GM18507 (cell line): ENCODE measurements at places on chromosomes 6 and 20.
A peak's percentile ranks its signal among the peaks of the same experiment; 100 is the strongest.

GRCh38 chr20:53503517-53503919 is 90.1 kb downstream of the ZNF217 start:
- no peak for DNase-seq

DNA sequence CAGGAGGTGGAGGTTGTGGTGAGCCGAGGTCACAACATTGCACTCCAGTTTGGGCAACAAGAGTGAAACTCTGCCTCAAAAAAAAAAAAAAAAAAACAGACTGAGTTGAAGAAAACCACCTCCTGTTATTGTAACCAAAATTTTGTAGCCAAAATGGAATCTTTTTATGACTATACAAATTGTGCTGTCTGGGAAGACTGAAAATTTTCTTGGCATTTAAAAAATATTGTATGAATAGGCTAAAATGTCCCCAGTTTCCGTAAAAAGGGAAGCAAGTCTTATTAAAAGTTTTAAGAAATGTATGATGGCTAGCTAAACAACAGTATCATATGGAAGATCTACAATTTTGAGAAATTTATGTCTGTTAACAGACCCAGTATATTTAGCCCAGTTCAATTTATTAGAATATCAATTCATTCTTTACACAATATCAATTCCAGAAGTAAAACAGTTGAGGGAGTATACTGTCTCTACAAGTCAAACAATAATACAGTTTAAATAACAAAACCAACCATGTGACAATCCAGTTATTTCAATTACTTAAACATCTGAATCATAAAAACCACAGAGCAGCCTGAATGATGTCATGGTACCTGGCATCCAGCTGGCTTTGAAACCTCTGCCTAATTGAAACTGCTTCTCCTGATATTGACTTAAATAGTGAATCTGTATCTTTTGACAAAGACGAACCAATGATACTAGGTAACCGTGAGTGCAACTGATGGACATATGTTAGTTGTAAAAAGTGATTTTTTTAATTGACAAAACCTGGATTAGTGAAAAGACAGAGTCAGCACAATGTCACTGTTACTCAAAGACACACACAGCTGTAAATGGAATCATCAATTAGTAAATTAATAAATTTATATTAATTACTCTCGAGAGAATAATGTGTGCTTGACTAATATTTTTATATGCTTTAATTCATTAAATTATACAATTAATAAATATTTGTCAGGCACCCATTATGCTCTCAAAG is 166.6 kb upstream of the MARCKS start:
- DNase-seq = no peak

GRCh38 chr6:67748521-67748920 is 886.6 kb upstream of the ADGRB3 start:
- DNase-seq = no peak

DNA sequence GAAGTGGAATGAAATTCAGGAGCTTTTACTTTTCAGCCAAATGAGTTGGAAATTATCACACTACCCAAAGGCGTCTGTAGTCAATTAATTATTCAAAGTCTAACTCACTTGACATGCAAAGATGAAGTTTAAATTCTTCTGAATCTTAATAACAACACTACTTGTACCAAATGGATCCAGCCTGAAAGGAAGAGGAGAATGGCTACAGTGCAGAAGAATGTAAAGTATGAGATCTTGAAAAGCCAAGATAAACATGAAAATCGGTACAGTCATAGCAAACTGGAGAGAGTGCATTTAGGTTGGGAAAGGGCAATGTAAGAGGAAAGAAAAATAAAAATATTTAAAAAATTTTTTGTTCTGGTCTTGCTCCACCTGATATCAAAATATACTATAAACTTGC is 195.5 kb downstream of the SIM1 start:
- DNase-seq = no peak

GRCh38 chr20:62666736-62667529 is 24.6 kb downstream of the SLCO4A1 start:
- DNase-seq = no peak

GRCh38 chr6:113854531-113855499 is 2.3 kb upstream of the MARCKS start:
- no peak for DNase-seq

GRCh38 chr6:29653452-29654038 is 3.3 kb upstream of the MOG start:
- no peak for DNase-seq

GRCh38 chr6:122609881-122610689 is at the start of gene PKIB:
Gene PKIB (plus strand): TSS chr6:122610405. CDS start chr6:122717795, 107,390 bp downstream.
- DNase-seq = peak; percentile 22

DNA sequence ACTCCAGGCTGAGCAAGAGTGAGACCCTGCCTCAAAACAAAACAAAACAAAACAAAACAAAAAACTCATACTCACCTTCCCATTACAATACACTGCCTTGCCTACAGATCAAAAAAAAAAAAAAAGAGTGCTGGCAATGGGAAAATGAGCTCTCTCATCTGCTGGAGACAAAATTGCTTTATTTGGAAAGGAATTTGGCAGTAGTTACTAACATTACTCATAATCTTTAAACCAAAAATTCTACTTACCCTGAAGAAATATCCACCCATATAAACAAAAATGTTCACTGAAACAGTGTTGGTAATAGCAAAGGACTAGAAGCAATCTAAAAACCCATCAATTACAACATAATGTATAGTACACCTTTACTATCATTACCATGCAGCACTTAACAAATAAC is 120.4 kb downstream of the RNGTT start:
- no peak for DNase-seq

DNA sequence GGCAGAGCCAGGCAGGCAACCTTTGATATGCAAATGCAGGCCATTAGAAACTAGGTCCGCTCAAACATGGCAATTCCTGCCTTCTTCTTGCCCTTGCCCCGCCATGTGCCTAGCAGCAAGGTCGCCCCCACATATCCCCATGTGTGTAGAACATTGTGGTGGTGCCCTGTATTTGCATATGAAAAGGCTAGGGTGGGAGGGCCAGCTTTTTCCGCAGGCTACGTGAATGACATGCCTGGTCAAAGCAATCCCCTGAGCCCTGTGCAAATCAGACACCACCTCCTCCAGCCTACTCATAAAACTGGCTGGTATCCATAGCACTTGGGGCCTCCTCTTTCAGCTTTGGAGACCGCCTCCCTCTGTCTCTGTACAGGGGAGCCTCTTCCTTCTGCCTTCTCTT is 31.6 kb downstream of the GSTA2 start:
- DNase-seq = no peak

DNA sequence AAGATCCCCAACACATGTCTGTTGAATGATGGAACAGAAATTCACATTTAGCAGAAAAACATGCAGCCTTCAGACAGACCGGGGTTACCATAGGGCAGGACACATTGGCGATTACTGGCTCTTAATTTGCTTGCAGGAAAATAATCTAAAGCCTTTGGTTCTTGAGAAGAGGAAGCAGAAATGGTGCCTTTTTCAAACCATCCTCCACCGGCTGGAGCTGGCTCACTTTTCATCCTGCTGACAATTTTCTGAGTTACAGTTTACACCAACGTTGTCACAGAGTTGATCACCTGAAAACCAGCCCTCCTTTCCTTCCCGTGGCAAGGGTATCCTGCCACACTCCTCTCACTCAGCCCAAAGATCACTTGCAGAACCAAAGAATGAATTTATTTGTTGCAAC is 32.6 kb downstream of the SF3B5 start:
- DNase-seq = no peak

GRCh38 chr6:1797801-1798200 is 188.1 kb downstream of the FOXC1 start:
- no peak for DNase-seq

DNA sequence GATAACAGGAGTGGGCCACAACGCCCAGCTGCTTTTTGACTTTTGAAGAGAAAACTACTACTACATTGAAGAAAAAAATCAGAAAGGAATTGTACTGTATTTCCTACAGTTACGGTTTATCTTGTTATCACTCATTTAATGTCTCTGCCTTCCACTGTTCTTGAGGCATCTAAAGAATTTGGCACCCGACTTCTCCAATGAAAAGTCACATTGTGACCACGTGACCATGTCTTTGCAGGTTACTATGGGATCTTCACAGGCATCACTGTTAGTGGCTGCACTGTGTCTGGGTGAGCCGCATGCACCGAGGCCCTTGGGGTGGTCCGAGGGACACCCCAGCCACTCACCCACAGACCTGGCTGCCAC is 26.8 kb downstream of the RRBP1 start:
- no peak for DNase-seq

DNA sequence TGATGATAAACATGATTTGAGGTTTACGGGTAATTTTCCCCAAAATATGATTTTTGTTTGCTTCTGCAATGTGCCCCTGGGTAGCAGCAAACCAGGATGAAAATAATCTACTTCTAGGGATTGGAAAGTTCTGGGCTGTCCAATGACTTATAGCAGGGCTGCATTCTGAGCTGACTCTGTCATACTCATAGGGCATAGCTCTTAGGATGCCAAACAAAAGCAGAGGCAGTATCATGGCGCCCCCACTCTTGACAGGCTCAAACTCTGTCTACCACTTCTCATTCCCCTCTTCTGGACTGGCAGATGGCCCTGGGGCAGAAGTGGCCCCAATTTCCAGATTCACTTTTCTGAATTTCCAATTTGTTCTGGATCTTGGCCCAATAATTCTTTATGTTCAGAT is 10.3 kb downstream of the SERPINB1 start:
- no peak for DNase-seq

GRCh38 chr20:63973636-63974401 is 4.1 kb upstream of the ZNF512B start:
- no peak for DNase-seq

GRCh38 chr6:118668761-118669385 is 17.5 kb upstream of the CEP85L start:
- DNase-seq = no peak

- no peak for DNase-seq
Measured at GRCh38 chr6:133526436-133526835, 285.3 kb downstream of the EYA4 start.

DNA sequence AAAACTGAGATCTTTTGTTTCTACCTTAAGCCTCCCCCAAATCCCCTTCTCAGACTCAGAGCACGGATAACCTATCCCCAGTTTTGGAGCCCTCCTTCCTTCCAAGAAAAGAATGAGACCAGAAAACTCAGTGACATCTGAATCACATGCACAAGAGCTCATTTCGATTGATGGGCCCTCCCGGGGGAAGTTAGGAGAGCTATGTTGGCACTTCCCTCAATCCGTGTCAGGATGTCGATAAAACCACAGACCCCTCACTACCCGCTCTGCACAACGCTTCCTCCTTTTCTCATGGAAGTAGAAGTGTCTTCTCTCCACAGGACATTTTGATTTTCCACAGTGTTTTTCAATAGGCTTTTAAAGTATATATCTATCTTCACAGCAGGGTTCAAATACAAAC is 332.4 kb downstream of the HACE1 start:
- DNase-seq = no peak

DNA sequence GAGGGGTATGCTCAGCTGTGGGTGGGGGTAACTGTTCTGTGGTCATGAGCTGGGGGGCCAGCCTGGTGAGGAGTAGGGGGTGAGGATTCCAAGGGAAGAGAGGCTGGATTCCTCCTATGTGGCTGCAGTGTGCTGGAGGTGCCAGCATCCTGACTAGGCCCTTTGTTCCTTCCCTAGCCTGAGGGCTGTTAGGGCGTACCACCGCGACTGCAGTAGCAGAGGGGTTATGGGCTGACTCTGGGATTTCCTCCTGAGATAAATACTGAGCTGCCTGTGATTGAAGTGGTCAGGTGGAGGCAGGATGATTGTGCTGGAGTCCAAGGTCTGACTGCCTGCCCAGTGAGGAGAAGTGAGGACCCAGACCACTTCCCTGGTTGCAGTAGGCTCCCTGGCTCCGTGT is 205.3 kb downstream of the ADGRG6 start:
- DNase-seq = no peak

GRCh38 chr20:13756551-13756950 is 28.2 kb downstream of the ESF1 start:
- no peak for DNase-seq

- DNase-seq = no peak
Measured at GRCh38 chr6:52562911-52563310, 13.9 kb downstream of the TRAM2 start.

DNA sequence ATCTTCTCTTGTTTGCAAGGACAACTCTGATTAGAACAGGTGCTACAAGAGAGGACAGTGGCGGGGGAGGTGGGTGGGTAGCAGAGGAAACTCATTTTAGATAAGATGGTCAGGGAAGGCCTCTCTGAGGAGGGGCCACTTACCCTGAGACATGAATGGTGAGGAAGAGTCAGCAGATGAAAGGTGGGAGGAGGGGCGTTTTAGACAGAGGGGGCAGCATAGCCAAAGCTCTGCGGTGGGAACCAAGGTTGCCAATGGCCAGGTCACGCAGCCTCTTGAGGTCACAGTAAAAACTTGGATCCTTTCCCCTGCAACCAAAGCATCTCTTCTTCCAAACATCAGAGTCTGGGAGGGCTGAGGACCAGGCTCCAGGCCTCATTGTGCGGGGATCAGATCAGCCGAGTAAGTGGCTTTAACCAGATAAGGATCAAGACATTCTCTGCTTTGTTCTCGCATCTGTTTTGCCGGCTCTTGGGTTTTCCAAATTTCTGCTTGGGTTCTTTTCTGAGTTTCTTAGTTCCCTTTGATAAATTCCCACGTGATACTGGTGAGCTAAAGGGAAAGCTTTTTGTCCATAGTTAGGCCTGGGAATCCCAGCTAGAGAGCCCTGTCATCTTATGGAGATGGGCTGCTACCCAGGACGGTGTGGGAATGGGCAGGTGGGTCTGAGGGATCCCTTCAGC is 5.5 kb upstream of the CD40 start:
- DNase-seq = no peak

DNA sequence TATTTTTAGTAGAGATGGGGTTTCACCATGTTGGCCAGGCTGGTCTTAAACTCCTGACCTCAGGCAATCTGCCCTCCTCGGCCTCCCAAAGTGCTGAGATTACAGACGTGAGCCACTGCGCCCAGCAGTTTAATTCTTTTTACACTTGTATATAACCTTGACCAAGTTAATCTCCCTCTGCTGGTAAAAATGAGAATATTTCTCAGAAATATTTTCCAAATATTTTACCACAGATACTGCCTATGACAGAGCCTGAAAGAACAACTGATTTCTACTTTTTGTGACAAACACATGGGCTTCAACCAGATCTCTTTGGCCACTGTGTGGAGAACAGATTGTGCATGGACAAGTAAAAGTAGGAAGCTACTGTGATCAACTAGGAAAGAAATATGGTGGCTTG is 21.2 kb upstream of the NHSL1 start:
- no peak for DNase-seq

DNA sequence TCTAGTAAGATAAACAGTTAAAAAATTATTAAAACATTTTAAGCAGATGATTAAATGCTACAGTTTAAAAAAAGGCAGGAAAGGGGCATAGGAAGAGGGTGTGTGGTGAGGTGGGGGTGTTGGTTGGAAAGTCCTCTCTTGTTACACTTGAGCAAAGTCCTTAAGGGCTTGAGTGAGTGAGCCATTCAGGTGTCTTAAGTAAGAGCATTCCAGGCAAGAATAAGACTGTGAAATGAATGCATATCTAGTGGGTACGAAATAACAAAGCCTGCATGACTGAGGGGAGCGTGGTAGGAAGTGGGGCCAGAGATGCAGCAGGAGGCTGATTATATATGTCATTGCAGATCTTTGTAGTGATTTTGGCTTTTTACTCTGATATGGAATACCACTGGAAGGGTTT is 5.1 kb downstream of the CDKAL1 start:
- no peak for DNase-seq
